ENCODE measurements at places on chromosomes 12 and 14.

- no peak for DNase-seq
These were observed 10.1 kb downstream of the SMCO2 start for GRCh38 chr12:27456618-27457017.

DNA sequence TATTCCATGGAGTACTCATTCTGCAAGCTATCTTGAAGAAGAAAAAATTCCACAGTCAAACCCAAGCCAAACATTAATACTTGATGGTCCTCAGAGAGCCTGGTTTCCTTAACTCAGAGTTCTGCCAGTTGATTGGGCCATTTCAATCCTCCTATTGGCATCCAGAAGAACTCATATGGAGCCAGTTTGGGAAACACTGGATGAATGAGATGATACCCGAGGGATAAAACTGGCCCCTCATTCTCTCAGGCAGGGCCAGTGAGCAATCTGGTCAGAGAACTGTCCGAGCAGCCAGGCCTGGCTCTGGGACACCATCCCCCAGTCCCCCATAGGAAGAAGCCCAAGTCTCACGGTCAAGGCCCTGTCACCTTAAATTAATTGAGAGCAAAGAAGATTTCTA lies 48.8 kb downstream of the NUAK1 start:
- DNase-seq, result no peak

DNA sequence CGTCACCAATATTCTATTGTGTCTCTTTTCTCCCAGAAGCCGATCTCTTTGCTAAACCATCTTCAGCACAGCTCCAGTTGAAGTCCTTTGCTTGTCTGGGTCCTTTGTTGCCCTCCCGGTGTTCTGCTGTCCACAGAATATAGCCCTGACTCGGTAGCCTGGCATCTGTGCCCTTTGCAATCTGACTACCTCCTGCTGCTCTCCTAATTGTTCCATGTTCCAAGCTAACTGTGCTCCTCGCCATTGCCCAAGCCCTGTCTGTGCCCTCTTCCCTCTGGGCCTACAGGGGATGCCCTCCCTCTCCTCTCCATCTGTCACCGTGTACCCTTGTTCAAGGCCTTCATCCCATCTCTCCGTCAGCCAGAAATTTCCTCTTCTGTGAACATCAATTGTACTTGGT lies 306.3 kb downstream of the APAF1 start:
- no peak for DNase-seq

DNA sequence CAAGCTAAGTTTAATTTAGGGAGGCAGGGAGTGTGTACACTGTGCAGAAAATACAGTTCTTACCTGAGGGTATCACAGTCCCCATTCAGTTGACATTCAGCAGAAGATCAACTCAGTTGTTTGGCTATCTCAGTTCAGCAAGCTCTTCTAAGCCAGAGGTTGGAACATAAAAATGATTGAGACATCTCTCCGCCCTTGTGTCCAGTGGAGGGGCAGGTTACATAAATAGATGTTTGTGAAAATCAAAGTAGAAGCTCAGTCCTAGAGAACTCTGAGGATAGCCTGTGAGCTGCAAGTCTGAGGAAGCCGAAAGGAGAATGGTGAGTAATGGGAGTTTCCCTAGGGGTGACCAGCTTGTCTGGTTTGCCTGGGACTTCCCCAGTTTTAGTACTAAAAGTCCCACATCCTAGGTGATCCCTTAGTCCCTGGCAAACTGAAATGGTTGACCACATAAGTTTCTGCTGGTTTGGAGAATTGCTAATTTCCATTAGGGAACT lies 251.4 kb upstream of the ATP2B1 start:
- DNase-seq, result no peak

DNA sequence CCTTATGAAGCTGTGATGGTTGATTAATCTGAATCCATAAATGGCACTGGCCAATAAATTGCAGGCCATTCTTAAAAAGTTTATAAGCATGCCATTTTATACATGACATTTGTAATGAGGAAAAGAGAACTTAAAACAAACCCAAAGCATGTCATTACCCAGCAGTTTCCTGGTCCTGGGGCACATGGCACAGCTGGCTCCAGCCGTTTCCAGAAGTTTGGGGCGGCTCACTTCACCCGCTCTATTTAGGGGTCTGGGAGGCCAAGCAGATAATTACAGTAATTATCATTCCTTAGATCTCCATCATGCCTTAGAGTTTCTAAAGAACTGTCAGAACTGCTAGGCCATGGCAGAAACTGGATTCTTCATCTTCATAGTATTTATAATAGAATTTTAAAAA lies 6.4 kb downstream of the ADGRD1 start:
- DNase-seq, result no peak

DNA sequence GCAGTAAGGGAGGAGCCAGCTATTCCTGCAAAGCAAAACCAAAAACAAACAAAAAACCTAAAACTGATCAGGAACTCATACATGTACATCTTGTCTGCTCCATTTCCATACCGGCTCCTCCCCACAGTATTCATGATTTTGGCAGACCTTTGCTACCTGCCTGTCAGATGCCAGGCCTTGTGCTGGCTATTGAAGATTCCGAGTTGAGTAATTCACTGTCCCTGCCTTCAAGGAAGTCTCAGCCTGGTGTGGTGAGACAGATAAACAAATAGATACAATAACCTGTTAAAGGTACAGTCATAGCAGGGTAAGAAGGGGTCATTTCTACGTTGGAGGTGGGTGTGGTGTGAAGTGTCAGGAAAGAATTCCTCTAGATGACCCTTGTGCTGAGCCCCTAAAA lies 42.7 kb downstream of the SUSD6 start:
- no peak for DNase-seq

- no peak for DNase-seq
These were observed 35.2 kb upstream of the SLC38A1 start for GRCh38 chr12:46304070-46304469.

- DNase-seq, result no peak
These were observed 268.5 kb upstream of the PPFIA2 start for GRCh38 chr12:82027612-82028011.

- DNase-seq, result no peak
These were observed 217.1 kb downstream of the SLC38A4 start for GRCh38 chr12:46608431-46609272.

DNA sequence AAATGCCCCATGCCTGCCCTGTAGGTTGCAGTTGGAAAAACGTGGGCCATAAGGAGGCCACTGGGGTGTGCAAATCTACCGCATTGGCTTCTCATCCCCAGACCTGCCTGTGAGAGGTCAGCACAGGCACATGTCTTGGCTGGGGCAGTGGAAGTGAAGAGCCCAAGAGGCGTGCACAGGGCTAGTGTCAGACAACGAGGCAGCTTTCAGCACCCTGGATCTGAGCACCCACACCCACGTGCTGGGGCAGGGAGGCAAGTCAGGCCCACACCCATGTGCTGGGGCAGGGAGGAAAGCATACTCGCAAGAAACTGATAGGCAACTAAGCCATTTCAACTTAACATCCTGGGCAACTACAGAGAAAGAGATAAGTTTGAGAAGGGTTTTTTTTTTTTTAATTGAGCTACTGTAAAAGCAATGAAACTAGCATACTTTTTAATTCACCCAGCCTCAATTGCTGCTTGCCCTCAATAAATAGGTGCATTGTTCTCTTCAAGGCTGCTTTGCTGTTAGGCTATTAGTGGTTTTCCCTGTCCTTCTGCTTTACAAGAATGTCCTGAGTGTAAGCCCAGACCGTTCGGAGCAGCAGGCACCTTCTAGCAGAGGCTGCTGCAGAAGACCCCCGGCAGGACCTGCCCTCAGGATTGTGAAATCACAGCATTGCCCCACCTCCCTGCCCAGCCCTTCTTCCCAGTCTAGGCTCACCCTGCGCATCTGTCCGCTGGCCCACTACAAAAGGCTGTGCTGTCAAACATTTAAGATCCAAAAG lies 355.3 kb upstream of the FKBP4 start:
- DNase-seq, result no peak

GRCh38 chr12:3869865-3870264 lies 3.3 kb downstream of the PARP11 start:
- no peak for DNase-seq

DNA sequence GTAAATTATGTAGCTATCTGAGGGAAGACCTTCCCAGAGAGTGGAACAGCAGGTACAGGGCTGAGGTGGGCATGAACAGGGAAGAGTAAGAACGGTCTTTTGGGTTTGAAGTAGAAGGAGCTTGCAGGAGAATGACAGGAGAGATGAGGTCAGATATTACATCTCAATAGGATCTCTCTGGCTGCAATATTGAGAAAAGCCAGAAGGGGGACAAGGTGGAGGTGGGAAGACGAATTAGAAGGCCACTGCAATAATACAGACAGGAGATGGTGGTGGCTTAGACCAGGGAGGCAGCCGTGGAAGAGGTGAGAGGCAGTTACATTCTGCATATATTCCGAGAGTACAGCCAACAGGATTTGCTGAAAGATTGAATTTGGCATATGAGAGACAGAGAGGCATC lies 310.2 kb downstream of the APAF1 start:
- DNase-seq, result no peak

- no peak for DNase-seq
These were observed 1.9 kb downstream of the ADSS1 start for GRCh38 chr14:104725772-104726548.

DNA sequence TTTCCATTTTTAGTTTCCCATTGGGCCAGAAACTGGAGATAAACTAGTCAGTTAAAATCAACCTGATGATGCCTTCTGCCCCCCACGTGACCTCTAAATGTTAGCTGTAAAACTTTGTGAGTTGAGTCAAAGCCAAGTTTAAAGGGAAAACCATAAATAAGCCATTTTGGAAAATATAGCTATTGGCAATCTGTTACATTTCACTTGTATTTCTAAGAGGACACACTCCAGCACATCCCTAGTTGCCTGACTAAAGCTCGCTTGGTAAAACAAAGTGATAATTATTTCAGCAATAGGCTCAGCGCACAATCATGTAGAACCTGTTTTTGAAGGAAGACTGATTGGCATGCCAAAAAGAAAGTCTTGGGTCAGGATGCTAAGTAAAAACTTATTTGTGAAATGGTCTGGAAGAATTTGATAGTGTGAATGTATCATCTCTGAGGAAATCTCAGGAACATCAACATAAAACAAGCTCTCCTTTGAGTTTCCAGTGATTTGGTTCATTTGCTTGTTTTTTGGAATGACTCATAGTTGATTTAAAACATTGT lies 49.2 kb upstream of the AEBP2 start:
- no peak for DNase-seq

GRCh38 chr12:69150796-69151127 lies 88.6 kb upstream of the CPSF6 start:
- no peak for DNase-seq

DNA sequence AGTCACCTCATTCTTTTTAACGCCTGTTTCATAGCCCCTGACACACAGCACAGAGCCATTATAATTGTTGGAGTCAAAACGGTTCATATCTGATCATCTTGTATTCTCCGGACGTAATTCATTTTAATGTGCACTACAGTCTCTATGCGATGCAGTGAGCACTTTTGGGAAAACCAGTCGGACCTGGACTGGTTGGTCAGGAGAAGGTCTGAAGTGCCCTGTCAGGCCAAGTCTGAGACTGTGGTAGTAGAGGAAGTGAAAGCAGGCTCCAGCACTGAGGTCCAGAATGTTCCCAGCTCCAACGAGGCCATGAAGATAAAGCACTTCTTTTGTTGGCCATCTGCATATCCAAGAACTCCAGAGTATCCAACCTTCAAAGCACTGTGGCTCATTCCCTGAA lies 117.1 kb upstream of the NCOR2 start:
- DNase-seq, result no peak

DNA sequence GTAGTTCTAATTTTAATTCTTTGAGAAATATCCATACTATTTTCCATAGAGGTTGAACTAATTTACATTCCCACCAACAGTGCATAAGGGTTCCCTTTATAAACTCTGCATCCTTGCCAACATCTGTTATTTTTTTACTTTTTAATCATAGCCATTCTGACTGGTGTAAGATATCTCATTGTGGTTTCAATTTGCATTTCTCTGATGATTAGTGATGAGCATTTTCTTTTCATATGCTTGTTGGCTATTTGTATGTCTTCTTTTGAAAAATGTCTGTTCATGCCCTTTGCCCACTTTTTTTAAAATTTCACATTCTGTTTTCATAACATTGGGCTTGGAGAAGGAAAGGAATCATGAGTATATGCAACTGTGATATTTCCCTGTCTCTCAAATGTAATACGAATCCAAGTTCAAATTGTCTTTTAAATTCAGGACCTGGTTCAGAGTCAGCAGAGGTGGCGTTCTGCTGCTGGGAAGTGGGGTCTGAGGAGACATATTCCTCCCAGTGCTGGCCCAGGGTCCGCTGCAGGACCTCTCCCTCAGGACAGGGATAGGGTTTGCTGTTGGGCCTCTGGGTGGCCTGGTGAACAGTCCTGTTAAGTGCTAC lies 81.2 kb upstream of the ETV6 start:
- DNase-seq, result no peak

DNA sequence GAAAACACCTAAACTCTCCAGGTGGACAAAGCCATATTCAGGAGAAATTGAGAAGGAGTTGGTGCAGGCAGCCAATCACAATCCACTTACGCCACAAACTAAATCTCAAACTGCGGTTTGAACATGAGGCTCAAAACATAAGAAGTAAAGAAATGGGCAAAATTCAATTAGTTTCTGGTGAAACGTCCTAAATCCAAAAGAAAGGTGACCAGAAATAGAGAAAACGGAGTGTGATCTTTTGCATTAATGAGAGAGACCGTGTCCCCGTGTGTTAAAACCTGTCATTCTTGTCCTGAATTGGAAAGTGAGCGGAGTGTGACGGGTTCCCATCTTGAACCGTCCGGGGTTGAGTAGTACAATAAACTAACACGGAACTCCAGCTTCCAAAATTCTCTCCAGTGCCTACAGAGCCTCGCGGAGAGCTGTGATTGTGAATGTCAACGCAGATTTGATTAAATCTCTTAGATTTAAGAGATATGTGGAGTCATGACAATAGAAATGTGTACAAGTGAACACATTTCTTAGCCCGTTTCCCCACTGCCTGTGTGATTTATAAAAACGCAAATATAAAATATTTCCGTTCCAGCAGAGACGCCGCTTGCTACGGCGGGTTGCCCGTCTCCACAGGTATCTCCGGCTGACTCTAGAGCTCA lies 595 bp upstream of the METAP2 start:
- DNase-seq, result no peak

GRCh38 chr14:26218861-26219260 lies 379.0 kb downstream of the NOVA1 start:
- DNase-seq, result no peak

- no peak for DNase-seq
These were observed 1.1 kb downstream of the ANGEL1 start for GRCh38 chr14:76811561-76811960.

- no peak for DNase-seq
These were observed 165.4 kb upstream of the SSTR1 start for GRCh38 chr14:38042322-38042721.

DNA sequence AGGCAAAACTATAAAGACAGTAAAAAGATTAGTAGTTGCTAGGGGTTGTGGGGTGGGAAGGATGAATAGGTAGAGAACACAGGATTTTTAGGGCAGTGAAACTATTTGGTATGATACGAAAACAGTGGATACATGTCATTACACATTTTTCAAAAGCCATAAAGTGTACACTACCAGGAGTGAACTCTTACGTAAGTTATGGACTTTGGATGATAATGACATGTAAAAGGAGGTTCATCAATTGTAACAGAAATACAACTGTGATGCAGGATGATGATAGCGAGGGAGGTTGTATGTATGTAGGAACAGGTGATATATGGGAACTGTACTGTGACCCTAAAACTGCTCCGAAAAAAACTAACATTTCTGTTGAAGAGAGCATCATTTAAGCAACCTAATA lies 15.1 kb upstream of the FGF6 start:
- DNase-seq, result no peak
